ENCODE measurements at places on chromosomes 11 and 22.

- no peak for DNase-seq
Observed at GRCh38 chr11:125153837-125154236, 10.7 kb upstream of the PKNOX2 start.

DNA sequence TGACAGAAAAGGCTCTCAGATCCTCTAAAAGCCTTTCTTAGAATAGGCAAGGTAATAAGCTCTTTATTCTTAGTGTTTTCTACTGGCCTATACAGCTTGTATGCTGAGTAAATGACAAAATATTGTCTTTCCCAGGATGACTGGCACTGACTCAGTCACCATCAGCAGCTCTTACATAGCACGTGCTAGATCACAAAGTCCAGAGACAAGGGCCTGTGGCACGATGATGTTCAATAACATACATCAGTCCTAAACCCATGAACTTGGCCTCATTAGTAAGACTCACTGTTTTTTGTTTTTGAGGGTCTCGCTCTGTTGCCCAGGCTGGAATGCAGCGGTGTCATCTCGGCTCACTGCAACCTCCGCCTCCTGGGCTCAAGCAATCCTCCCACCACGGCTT, 42.7 kb downstream of the CELF1 start:
- DNase-seq: no peak

DNA sequence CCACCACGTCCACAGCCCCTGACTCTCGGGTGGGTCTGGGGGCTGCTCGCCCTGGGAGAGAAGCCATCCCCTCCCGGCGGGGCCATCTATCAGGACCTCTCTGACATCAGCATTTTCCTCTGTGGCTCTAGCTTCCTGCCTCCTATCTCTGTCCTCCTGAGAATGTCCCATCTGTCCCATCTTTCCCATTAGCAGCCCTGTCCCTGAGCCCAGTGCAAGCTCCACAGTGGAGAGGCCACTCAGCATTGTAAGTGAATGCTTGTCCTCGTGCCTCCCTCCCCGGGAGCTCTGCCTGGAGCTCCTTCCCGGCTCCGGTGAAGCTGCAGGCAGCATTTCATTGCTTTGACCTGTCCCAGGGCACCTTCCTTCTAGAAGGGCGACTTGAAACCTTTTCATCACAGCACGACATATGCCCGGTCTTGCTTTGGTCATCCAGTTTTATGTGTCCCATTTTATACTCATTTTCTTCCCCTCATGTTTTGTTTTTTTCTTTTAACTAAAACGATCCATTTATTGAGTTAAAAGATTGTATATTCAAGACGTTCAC, 49.7 kb downstream of the RTN4R start:
- no peak for DNase-seq

- DNase-seq: no peak
Observed at GRCh38 chr11:68978931-68979594, 1.7 kb downstream of the MRGPRD start.

- DNase-seq: no peak
Observed at GRCh38 chr11:32586576-32587190, 3.1 kb downstream of the EIF3M start.

DNA sequence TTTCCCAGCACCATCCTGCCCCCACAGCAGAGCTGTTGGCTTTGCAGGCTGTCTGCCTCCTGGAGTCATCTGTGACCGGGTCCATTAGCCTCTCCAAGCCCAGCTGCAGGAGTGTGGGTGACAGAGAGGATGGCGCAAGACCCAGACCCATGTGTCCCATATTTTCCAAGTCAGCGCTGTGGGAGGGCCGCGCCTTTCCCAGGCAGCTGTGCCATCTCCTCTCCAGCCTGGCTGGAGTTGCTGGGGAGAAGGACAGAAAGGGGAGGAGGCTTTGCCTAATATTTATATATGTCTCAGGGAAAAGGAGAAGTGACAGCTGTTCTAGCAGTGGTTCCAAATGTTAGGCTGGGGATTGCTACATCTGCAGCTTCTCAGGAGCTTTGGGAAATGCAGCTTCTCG, 15.7 kb downstream of the DTX4 start:
- no peak for DNase-seq

DNA sequence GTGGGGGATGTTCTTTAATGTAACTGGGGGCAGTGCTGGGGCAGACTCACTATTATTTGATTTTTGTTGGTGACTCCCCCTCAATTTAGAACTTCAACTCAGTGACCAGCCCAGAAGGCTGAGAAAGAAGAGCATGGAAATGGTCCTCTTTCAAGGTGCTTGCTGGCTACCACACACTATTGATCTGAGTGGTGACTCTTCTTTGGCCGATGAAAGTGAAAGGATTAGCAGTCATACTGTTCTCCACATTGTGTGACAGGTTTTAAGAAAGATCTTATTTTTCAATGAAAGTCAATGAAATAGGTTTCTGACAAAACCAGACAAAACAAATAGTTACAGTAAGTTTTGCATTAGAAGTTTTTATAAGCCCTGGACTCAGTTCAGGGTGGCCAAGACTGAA, 29.9 kb downstream of the NLRP14 start:
- DNase-seq: no peak

DNA sequence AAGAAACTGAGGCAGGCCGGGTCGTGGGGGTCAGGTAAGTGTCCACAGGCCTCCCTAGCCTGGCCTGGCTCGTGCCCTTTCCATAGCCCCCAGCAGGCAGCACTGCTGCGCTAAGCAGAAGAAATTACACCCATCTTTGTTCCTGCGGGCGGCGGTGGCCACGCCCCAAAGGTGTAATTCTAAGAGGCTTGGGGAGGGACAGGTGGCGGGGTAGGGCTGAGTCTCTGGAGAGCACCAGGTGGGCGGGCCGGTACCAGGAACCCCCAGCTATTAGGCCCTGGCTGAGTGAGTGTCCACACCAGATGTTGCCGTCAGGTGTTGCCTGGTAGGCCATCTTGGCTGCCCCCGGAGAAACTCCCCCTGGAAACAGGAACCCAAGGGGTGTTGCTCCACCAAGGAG, 12.3 kb upstream of the ARAP1 start:
- no peak for DNase-seq

GRCh38 chr11:57359896-57360690, 20.9 kb downstream of the PRG3 start:
- no peak for DNase-seq

DNA sequence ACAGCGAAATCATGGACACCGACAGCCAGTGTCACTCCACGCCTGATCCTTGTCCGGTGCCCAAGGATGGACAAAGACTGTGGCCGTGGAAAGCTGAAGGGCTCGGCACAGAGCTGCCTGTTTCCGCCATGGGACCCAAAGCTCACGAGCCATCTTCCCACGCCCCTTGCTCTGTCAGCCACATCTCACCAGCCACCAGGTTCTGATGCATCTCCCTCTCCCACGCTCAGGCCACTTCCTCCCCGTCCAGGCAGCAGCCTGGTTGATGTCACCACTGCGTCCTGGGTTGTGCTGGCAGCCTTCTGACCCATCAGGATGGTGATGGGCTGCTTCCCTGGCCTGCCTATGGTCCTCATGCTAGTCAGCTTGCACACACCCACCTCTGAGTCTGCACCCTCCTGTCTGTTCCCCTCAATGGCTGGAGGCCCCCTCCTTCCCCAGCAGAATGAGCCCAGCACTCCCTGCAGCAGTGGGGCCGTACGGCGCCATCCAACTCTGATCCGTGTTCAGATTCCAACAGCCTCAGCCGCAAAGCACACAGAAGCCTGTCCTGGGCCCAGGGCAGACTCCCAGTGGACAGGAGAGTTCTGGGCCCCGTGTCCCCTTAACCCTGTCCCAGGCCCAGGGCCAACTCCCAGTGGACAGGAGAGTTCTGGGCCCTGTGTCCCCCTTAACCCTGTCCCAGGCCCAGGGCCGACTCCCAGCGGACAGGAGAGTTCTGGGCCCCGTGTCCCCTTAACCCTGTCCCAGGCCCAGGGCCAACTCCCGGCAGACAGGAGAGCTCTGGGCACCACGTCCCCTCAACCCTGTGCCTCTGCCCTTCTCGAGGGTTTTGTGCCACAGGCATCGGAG, 259.5 kb downstream of the BRD1 start:
- no peak for DNase-seq

DNA sequence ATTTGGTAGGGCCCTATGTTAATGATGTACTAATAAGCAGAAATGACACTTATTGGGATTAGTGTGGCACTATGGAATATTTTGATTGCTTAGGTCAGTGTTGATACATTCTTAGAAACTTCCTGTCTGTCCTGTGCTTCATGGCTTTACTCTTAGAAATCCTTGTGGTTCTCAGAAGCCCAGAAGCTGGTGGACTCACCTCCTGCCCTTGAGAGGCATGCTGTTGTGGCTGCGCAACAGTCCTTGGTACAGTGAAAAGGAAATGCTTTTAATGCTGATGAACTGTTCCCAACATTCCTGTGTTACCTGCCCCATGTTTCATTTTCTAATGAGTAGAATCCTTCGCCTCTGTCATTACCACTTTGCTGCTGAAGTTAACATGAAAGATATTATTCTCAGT, 52.4 kb upstream of the MYO18B start:
- DNase-seq: no peak

GRCh38 chr11:6229911-6230310, 4.5 kb downstream of the FHIP1B start:
- DNase-seq: no peak

DNA sequence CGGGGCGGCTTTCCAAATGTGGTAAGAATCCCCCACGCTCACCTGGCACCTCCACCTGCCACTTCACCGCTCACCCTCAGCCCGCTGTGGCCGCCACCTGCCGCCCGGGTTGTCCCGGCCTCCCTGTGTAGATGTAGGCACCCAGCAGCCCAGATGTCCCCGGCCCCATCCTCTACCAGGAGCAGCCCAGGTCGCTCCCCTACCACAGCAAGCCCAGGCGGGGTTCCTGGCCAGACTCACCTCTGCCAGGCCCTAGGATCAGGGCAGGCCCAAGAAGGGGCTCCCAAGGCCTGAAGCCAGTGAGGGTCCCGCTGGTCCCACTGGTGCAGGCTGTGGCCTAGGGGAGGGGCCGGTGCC, 27.4 kb downstream of the MOB2 start:
- no peak for DNase-seq

- DNase-seq: no peak
Observed at GRCh38 chr11:74175920-74176319, 4.8 kb downstream of the PPME1 start.

DNA sequence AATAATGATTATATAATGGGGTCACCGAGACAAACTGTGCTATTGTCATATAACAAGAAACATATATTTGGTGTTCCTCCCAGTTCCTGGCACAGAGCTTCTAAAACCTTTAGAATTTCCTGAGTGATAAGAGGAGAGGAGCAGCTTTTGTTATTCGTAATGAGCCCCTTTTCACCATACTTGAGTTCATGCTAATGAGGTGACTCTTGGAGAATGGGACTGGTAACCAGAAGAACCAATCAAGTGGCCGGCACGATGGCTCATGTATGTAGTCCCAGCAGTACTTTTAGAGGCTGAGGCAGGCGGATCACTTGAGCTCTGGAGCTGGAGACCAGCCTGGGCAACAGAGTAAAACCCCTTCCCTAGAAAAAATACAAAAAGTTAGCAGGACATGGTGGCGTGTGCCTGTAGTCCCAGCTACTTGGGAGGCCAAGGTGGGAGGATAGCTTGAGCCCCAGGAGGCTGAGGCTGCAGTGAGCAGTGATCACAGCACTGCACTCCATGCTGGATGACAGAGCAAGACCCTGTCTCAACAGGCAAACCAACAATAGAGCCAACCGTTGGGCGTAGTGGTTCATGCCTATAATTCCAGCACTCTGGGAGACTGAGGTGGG, 62.7 kb upstream of the FTH1 start:
- no peak for DNase-seq

GRCh38 chr11:34262531-34263081, 95.2 kb downstream of the ABTB2 start:
- peak; percentile 30 for DNase-seq

- DNase-seq: peak; percentile 76
Observed at GRCh38 chr11:122108192-122108799, 7.7 kb downstream of the BLID start.

DNA sequence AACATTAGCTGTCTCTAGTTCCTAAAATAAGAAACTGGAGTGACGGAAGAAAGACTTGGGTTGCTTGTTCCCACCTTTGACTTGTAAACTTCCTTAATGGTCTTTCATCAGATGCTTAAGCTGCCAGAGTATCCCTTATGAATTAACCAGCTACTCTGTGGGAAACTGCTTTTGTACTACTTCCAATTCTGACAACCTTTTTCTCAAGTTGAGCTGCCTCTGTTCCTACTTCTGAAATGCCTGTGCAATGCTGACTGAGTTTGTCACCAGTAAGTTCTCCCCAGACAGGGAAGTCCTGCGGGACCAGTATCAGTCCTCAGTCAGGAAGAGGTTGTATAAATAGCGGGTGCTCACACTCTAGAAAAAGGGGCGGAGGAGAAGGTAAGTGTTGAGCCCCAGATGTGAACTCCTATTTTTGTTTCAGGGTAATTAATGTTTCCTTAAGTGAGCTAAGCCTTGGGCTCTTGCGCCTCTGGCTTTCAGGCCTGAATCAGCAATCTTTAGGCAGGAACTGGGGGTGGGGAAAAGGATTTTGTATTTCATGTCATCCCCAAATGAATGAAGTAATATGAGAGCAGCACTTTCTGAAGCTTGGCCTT, 67.2 kb downstream of the CECR2 start:
- DNase-seq: no peak

- DNase-seq: no peak
Observed at GRCh38 chr11:45280449-45280848, 5.7 kb downstream of the SYT13 start.

GRCh38 chr11:95443386-95443785, 212.4 kb upstream of the SESN3 start:
- DNase-seq: no peak

DNA sequence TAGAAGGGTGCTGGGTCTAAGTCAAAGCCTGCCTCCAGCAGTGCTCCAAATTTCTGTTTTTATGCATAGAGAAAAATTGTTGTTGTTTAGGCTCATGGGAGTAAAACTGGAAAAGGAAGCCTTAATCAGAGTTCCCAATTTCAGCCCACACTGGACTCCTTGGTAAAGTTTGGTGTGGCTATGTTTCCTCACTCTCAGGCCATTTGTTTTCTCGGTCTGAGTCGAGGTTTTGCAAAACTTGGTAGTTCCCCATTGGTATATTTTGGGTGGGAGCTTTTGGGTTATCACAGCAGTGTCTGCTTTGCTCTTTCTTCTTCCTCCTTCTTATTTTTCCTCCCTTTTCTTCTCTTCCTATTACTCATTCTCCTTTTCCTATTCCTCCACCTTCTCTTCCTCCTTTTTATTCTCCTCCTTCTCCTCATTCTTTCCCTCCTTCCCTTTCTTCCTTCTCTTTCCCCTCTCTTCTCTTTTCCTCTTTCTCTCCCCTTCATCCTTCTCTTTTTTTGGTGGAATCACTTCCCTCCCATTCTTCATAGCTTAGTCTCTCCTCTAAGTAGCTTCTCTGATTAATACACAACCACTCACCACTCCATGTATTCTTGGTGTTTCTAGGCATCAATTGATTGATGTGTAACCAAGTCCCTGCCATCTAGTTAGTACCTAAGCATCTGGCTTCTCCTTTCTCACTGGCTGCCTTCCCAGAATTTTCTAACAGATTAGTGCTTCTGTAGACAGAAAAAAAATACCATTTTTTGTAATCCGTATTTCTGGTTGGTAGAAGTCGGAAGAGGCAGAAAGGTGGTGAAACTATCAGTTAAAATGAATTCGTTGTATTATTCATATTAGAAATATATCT, 10.1 kb downstream of the SLC5A1 start:
- no peak for DNase-seq
